Iris pigment epithelial cell (primary cell): ENCODE measurements at places on chromosomes 7 and 10.

GRCh38 chr10:123462246-123462645, 203.9 kb upstream of the GPR26 start:
- no peak for DNase-seq

- DNase-seq, result no peak
Observed at GRCh38 chr7:69189406-69189805, 408.9 kb upstream of the AUTS2 start.

DNA sequence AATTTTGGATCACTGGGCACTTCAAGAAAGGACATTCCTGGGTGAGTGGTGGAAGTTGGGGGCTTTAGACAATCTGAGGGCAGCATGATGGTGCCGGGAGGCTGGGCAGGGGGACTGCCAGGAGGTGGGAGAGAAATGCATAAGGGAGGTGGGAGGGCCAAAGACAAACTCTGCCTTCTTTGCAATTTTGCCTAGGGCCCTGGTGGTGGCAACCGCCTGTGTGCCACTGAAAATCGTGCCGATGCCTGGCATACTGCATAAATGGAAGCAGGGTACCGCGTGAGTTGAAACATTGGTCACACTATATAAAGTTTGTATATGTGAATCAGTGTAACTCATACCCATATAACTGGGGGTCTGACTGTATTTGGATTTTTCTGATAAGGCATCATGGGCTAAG, 3.3 kb downstream of the LUC7L2 start:
- DNase-seq, result no peak

DNA sequence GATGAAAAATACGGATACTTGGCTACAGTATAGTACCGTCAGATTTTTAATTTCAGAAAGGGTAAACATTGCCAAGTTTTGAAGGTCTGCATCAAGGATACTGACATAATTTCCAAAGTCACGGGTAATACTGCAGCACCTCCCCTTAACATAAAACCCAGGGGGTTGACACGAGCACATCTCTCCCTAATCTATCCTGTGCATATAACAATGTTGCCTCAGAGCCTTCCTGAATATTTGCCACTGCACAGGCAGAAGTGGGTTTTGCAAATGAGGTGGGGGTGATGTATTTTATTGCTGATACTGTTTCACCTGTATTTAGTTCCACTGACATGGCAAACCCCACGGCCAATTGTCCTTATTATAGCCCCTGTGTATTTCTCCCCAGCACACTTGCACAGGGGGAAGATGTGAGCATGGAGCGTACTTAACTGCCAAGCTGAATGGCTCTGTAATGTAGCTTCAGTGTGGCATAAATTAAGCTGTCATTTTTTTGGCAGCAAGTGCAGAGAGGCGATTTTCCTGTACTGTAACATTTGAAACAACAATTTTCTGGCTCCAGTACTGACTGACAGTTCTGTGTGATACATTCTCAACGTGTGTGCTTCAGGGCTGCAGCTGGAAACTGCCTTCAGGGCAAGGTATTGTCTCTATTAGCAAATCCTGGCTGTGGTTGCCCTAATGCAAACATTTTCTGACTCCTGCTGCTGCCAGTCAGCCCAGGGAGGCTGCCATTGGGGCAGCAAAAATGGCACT, 299.6 kb upstream of the SP4 start:
- no peak for DNase-seq

DNA sequence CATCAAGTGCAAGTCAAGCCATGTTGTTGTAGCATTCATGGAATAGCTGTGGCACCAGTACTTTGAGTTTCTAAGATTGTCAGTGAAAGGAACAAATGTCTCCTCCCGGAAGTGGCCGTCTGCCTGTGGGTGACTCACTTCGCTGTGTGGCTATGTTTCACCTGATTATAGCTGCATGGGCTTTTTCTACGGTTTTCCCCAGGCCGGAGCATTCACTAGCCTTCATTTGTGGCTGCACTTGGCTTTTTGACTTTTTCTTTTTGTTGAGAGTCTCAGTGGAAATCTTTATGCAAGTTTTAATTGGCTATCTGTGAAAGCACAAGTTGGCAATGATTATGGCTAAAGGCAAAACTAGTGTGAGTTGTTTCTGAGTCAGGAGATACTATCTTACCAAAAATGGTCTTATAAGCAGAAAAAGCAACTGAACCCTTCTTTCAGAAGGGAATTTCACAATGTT, 35.0 kb downstream of the SRI start:
- no peak for DNase-seq

GRCh38 chr7:7869651-7870050, 98.9 kb upstream of the GLCCI1 start:
- no peak for DNase-seq

GRCh38 chr7:102814025-102814471, 65.2 kb downstream of the FAM185A start:
- DNase-seq, result peak; percentile 86

GRCh38 chr7:113715981-113716856, 202.6 kb downstream of the PPP1R3A start:
- no peak for DNase-seq

- DNase-seq, result no peak
Observed at GRCh38 chr10:13678101-13678843, 91.5 kb downstream of the PRPF18 start.
